Right hindlimb (tissue), 1 donor: ENCODE measurements at places on chromosomes 5 and 9.

- peak; percentile 91 for DNase-seq
Observed at GRCh38 chr5:143403593-143404415, at the start of gene NR3C1. TSS of gene NR3C1 (minus strand) at chr5:143403686. CDS start at chr5:143400839, 2,847 bp downstream.

DNA sequence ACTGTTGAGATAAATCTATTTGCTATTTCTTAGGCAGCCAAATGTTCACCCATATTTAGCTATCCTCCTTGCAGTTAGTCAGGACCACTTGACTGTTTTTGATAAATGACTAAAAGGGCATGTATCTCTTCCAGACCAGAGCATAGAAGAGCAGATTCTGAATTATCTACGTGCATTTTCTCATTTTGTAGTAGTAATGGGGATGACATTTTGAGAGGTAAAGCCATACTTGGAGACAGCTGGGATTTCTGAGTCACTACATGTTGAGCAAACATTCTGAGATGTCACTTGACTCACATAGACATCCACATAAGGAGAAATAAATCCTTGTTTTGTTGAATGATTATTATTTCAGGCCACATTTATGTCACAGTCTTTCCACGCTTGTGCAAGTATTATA lies 297.6 kb downstream of the CDH10 start:
- no peak for DNase-seq

- DNase-seq: no peak
Observed at GRCh38 chr9:29730163-29730562, 2156.9 kb upstream of the C9orf72 start.

- DNase-seq: no peak
Observed at GRCh38 chr5:174383210-174384167, 338.0 kb downstream of the NSG2 start.

DNA sequence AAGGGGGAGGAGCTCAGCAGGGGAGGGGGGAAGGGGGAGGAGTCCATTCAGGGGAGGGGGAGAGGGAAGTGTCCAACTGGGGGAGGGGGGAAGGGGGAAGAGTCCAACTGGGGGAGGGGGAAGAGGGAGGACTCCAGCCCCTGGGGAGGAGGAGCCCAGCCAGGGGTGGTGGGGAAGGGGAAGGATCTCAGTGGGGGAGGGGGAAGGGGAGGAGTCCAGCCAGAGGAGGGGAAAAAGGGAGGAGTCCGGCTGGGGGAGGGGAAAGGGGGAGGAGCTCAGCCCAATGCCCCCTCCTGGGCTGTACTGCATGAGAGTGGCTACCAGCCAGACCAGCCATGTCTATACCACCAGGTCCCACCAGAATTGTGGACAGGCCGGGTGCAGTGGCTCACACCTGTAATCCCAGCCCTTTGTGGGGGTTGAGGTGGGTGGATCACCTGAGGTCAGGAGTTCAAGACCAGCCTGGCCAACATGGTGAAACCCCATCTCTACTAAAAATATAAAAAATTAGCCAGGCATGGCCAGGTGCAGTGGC lies 30.6 kb upstream of the ADAMTS2 start:
- DNase-seq: no peak

DNA sequence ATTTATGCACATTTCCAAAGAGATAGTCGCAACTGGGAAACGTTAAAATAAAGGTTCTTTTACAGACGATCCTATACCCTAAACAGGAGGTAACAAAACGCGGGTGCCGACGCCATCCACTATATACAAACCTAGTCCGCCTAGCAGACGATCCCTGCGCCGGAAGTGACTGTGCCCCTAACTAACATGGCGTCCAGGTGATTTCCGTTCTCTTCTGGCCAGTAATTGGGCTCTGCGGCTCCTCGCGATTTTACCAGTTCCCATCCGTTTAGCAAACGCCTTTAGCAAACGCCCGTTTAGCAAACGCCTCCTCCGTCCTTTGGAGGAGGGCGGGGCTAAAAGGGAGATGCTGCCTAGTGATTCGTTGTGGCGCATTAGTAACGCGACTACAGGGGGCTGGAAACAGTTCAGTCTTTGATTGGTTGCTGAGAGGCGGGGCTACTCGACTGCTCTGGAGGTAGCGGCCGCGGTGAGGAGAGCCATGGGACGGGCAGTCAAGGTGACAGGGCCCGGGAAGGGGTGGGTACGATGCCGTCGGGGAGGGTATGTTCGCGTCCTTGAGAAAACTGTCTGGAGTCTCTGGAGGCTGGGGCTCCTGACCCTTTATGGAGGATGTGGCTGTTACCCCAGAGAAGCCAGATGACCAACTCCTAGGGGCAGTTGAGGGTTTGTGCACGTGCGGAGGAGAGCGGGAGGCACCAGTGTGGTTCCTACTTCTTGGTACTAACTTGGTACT lies at the start of gene LYRM7:
TSS of gene LYRM7 (plus strand) at position 405 of the 736 bp plus-strand sequence. CDS start at position 482, 77 bp downstream.
- DNase-seq: peak; percentile 99

GRCh38 chr5:140145818-140146522 lies 20.2 kb downstream of the IGIP start:
- peak; percentile 71 for DNase-seq

- DNase-seq: no peak
Observed at GRCh38 chr5:39422036-39422606, 2.7 kb downstream of the DAB2 start.

DNA sequence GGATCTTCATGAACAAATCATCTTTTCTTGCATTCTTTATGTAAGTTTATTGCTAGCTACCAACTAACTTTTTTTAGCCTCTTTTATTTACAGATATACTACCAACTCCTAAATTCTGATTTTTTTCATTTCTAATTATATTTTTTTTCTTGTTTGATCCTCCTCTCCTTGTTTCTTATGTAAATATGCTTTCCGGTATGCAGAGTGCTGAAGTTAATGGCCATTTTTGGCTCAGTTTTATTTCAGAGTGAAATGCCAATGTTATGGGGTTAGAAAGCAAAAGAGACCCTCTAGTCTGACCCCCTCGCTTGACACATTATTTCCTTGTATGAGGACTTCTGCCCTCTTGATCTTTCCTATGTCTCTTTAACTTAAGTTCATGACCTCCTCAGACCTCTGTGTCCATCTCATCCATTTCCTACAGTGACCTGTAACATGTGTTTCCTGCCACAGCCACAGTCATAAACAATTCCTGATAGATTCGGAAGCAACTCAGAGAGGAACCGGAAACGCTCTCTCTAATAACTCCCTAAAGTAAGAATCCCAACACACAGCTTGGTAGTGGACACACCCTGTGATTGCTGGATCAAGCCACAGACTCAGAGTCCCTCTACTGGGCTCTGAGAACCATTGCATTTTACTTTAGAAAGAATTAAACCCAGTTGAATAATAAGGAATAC lies 42.9 kb upstream of the AFAP1L1 start:
- DNase-seq: peak; percentile 50

DNA sequence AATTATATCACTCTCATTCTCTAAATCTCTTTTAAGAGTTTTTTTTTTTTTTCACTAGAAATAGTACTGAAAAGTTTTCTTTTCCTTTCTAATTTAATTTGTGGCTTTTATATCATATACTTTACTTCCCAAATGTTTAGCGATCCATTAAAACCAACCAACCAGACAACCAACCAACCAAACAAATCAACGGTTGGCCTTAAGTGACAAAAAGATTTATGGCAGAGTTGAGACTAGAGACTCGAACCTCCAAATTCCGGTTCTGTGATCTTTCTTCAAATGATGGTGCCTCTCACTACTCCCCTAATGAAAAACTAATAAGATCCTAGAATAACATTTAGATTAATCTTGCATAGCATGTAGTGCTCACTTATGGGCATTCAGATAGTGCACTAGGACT lies 45.3 kb upstream of the ACTBL2 start:
- no peak for DNase-seq

GRCh38 chr5:65068410-65068809 lies 299.7 kb downstream of the CWC27 start:
- DNase-seq: no peak

DNA sequence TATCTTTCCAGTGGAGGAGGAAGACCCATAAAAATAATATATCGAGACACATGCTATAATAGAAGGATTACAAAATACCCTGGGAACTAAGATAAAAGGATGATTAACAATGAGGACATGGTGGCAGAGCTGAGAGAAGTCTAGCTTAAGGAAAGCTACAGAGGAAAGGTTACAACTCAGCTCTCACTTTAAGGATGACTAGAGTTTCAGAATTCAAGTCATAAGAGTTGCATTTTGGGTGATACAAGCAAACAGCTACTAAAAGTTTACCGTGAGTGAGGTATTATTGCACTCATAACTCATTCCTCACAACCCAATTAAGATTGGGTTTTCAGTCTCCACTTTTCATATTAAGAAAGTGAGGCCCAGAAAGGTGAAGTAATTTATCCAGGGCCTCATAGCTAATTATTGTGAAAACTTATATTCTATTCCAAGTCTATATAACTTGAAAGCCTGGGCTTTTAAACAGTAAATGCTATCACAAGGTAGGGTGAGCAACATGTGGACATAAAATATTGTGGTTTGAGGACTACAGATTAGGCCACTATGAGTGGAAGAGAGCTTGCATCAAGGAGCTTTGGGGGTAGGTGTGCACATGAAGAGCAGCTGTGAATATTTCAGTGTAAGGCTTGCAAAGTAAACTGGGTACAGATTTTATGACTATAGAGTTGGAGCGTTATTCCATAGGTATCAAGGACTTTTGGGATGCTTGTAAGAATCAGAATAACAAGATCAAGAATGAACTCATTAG lies 28.0 kb downstream of the JAKMIP2 start:
- DNase-seq: no peak

- no peak for DNase-seq
Observed at GRCh38 chr9:98594546-98595160, 114.1 kb downstream of the GABBR2 start.

DNA sequence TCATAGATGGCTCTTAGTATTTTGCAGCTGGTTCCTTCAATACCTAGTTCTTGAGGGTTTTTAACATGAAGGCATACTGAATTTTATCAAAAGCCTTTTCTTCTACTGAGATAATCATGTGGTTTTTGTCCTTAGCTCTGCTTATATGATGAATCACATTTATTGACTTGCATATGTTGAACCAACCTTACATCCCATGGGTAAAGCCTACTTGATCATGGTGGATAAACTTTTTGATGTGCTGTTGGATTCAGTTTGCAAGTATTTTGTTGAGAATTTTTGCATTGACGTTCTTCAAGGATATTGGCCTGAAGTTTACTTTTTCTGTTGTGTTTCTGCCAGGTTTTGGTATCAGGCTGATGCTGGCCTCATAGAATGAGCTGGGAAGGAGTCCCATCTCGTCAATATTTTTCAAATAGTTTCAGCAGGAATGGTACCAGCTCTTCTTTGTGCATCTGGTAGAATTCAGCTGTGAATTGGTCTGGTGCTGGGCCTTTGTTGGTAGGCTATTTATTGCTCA lies 49.7 kb downstream of the YIPF5 start:
- DNase-seq: no peak

GRCh38 chr5:140287801-140288521 lies 14.9 kb downstream of the PFDN1 start:
- no peak for DNase-seq

- no peak for DNase-seq
Observed at GRCh38 chr9:121613009-121613752, 38.3 kb upstream of the DAB2IP start.

- peak; percentile 22 for DNase-seq
Observed at GRCh38 chr5:153445875-153446579, 44.4 kb upstream of the GRIA1 start.

GRCh38 chr5:37710965-37711364 lies 128.9 kb downstream of the GDNF start:
- no peak for DNase-seq

DNA sequence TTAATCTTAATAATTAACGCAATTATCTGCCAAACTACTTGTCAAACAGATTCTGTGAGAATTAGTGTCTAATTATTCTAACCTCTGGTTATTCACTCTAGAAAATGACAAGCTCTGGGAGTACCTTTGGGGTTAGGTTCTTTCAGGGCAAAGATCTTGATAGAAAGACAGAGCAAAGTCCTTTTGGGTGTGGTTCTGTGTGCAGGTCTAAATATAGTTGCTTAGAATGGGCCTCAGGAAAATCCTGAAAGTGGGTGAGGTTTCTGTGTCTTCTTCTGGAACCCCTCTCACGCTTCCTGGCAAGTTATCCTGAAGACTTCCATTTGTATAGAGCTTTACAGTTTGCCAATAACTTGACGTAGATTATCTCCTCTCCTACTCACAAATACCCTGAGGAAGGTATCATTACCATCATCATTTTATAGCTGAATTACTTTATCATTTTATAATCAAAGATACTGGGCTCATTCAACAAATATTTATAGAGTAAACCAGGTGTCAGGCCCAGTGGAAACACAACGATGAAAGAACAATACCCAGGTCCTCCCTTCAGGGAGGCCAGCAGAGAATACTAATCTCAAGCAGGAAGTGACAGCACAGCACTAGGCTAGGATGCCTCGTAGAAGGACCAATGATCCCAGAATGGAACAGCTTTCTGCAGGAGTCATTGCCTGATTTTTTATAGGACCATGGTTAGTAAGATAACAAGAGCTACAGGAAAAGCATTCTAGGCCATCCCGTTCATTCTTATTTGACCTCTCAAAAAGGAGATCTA lies 27.6 kb upstream of the LHFPL2 start:
- DNase-seq: no peak

- DNase-seq: no peak
Observed at GRCh38 chr5:57594436-57594835, 111.8 kb upstream of the ACTBL2 start.

DNA sequence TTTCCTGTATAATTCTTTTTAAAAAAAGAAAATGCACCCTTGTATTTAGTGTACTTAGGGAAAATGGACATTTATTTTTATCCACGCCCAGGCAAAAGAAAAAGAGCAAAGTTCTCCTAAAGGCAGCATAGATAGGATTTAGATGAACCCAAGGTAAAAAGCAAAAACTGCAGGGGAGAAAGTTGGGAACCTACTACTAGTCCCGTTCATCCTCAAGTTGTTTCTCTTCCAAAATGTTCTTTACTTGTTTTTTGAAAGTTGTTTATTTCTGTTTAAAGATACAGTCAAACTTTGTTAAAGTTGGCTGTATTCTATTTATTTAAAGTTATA lies 9.8 kb downstream of the RUSC2 start:
- DNase-seq: no peak

DNA sequence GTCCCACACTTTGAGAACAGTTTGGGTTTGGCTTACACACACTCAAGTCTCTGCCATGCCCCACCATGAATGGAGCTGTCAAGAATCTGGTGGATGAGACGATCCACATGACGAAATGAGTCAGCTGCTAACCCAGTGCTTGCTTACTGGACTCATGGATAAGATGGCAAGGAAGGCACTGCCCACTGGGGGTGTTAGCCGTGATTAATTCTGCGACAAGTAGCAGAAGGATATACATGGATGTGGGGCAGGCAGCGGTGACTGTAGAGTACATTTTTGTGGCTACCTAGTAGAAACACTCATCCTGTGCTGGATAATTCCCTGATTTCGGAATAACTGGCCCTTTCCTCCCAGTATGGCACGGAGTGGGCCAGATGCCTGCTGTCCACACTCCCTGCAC lies 77.5 kb downstream of the SPATA31C2 start:
- no peak for DNase-seq

DNA sequence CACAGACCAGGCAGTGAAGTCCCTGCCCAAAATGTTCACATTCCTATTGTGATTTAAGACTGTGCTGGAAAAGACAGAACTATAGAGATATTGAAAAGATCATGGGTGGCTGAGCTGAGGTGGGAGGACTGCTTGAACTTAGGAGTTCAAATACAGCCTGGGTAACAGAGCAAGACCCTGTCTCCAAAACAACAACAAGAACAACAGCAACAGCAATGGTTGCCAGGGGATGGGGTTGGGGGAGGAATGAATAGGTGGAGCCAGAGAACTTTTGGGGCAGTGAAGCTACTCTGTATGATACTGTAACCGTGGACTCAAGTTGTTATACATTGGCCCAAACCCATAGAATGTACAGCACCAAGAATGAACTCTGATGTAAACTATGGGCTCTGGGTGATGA lies 88.2 kb downstream of the DCP2 start:
- no peak for DNase-seq
